ENCODE measurements at places on chromosomes 2 and 18.

- DNase-seq = no peak
Measured at GRCh38 chr2:175605640-175606009, 396.4 kb downstream of the LNPK start.

GRCh38 chr2:176088048-176088936 is 4.2 kb upstream of the HOXD13 start:
- DNase-seq = no peak

DNA sequence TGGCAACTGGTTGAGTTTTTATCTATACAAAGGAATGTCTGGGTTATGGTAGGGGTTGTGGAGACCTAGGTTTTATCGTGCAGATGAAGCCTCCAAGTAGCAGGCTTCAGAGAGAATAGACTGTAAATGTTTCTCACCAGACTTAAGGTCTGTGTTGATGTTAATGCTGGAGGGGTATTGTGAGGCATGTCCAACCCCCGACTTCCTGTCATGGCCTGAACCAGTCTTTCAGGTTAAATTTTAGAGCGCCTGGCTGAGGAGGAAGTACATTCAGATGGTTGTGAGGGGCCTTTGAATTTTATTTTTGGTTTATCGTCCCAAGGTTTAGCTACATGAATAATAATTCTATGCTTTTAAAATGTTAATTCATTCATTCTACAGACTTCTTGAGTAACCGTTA is 435.1 kb downstream of the DLGAP1 start:
- no peak for DNase-seq

GRCh38 chr2:143581134-143581533 is 451.9 kb downstream of the ARHGAP15 start:
- DNase-seq = no peak

- no peak for DNase-seq
Measured at GRCh38 chr2:196284144-196284844, 112.9 kb upstream of the STK17B start.

DNA sequence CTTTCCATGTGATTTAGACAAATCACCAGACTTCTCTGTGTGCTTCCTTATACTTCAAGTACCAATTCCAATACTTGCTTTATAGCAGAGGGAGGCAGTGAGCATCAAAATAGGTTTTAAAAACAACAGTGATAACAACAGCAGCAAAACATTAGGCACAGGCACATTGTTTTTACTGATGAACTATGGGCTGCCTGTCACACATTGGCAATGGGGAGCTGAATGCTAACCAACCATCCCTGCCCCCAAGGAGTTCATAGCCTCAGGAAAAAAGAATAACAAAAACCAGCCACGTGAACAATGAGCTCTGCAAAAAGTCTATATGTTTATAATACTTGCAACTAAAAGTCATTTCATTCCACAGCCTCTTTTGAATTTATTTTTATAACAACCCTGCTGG is 287.9 kb upstream of the TRIB2 start:
- no peak for DNase-seq

DNA sequence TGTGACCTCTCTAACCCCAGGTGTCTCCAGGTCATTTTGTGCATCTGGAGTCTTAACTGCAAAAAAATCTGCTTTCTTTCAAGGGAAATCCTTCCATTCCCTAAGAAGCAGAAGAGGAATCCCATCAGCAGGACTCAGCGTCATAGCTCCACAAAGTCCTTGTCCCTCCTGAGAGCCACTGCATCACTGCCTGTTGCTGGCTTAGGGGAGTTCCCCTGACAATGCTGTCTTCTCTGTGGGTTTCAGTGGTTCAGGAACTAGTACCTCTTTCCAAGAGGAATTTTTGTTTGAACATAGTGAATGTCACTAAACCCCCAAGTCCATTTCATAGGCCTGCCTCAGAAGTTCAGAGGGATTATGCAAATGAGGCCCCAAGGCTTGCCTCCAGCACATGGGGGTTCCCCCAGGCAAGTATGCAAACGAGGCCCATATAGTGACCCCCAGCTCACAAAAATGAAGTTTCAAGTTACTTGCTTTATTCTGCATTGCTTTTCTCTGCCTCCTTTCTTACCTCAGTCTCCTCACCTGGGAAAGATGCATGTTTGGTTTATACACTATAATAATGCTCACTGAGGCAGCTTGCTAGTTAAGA is 513.9 kb upstream of the MEX3C start:
- no peak for DNase-seq

GRCh38 chr18:41390309-41390708 is 564.7 kb upstream of the PIK3C3 start:
- DNase-seq = no peak

DNA sequence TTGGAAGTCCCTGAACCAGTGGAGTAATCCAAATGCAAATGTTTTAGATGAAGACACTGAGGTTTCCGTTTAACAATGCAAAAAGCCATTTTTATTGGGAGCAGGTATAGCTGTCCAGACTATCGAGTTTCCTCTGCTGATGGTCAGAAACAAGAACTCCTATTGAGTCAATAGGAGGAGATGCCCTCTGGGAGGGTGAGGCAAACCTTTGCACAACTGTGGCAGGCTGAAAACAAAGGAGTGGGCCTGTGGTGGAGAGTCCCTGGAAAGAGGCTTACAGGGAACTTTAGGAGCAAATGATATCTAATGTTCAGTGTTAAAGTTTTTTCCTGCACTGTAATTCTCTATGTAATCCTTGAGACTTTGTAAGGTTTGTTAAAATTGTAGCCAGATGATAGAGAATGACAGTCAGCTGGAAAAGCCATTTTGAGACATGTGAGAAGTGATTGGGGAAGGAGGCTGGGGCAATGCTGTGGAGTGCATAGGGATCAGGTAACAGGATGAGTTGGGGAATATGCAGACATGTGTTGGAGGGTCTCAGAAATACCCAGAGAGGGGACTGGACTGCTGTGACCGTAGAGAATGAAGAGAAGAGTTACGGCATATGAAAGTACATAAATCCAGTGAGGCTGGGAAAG is 15.1 kb upstream of the EML4 start:
- DNase-seq = no peak

- DNase-seq = no peak
Measured at GRCh38 chr2:162538967-162539366, 195.0 kb downstream of the GCA start.

DNA sequence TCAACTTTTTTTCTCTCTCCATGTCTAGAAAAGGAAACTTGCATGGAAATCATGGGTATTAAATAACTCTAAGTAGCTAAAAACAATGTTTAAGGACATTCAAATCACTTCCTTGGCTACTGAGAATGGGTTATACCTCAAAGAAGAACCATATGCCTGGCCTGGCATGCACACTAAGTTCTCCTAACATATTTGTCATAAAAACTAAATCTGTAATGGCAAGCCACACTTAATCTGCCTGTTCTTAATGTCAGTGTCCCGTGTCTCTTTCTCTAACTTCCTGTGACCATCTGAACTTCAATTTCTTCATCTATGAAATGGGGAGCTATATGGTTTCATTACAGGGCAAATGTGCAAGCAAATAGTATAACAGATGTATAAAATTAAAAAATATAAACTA is 11.1 kb downstream of the PDE1A start:
- DNase-seq = no peak

DNA sequence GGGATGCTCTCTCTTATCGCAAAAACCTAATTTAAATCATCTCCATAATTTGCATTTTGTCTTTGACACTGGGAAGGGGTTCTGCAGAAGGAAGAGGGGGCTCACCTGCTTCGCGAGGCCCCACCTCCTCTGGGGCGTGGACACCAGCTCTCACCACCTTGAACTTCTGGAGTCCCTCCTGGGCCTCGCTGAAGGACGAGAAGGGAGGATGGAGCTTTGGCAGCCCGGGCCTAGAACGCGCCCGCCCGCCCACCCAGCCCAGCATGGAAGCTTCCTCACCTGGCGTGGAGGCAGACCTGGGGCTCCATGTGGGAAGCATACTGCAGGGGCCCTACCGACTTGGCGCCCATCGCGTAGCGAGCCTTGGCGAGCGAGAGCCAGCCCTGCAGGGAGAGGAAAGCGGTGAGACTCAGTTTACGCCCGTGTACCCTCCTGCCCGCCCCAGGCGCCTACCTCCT is 1.1 kb upstream of the IMP4 start:
- DNase-seq = no peak

DNA sequence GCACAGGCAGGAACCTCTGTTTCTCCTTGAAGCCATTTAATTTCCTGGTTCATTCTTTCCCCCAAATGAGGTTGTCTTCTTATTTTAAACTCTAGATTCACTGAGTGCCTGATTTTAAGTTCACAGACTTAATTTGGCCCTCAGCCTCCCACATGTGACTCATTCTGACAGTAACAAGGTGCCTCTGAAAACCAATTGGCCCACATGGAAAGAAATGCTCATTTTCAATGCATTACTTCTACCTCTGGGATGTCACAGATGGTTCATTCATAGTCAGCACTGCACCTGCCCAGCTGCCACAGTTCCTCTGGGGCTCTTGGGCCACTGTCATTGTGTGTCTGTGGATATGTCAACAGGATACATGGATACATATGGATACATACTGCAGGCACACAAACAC is 140.4 kb upstream of the CAPN13 start:
- DNase-seq = no peak

- no peak for DNase-seq
Measured at GRCh38 chr2:21332993-21333625, 209.3 kb downstream of the TDRD15 start.

- DNase-seq = no peak
Measured at GRCh38 chr2:189608170-189608569, 27.6 kb upstream of the SLC40A1 start.

- no peak for DNase-seq
Measured at GRCh38 chr2:43086451-43087221, 139.8 kb downstream of the ZFP36L2 start.

GRCh38 chr2:86398500-86399474 is 42.4 kb upstream of the KDM3A start:
- DNase-seq = no peak

DNA sequence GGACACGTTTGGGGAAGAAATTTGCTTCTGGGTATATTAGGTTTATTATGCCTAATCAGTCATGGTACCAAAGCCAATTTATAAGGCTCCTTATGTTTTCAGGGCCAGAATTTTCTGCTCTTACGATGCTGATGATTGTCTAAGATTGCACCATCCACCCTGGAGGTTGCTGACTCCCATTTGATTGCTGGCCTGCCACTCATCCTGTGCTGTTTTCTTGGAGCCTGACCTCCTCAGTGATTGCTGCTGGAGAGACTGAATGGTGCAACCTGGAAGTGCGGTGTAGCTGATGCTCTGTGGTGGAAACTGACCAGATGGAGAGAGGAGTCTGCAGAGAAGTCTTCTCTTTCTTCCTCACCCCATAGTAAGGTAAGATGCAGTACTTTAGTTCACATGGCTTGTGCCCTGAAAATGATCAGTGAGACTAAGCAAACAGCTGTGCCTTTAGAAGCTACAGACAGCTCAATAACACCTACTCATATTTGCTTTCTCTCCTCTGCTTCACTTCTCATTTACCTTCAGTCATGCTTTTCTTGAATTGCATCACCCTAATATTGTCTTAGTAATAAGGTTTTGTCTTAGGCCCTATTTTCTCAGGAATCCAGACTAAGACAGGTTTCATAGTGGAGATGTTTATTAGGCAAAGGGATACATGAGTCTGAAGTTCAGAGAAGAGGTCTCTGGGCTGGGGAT is 17.4 kb downstream of the ZNF24 start:
- no peak for DNase-seq

DNA sequence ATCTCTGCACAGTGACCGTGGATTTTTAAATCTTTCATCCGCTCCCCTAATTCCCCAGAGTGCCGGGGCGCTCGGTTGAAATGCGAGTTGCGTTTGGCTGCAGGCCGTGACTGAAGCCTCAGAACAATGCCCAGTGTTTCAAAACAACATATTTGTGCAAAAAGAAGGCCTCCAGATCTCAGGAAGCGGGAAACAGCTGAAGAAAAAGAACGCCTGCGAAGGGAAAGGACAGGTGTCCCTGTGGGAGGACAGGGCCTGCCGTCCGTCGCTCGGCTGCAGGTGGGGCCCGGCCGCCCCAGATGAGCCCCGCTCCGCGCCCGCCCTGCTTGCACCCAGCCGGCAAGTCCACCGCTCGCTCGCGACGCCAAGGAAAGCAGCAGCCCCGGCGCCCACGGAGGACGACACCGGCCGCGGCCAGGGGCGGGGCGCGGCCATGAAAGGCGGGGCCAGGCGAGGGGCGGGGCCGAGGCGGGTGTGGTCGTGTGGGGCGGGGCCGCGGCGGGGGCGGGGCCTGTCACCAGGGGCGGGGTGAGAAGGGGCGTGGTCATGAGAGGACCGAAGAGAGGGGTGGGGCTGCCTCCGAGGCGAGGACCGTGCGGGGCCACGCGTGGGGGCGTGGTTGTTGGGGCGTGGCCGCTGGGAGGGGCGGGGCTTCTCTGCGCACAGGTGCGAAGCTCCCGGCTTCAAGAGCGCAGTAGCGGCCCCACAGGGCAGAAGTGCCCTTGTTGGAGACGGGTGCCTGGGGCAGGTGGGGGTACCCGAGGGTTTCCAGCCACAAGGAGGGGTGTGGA is 17.6 kb upstream of the BOK start:
- no peak for DNase-seq

DNA sequence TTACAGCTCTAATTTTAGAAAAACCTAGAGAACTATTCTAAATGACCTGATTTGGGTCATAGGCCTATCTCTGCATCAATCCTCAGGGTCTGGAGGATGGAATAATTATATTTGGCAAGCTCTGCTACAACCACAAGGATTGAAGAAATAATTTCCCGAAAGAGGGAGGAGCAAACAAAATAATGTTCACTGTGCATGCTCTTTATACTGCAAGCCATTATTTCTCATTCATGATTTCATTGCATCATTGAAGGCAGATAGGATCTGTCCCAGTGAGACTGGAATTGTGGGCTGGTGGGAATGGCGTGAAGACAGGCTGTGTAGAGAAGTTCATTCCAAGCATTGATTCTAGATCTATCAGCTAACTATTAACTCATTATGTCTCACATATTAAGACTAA is 12.7 kb upstream of the MAPRE2 start:
- no peak for DNase-seq

- DNase-seq = no peak
Measured at GRCh38 chr2:13533524-13533922, 816.8 kb downstream of the TRIB2 start.

DNA sequence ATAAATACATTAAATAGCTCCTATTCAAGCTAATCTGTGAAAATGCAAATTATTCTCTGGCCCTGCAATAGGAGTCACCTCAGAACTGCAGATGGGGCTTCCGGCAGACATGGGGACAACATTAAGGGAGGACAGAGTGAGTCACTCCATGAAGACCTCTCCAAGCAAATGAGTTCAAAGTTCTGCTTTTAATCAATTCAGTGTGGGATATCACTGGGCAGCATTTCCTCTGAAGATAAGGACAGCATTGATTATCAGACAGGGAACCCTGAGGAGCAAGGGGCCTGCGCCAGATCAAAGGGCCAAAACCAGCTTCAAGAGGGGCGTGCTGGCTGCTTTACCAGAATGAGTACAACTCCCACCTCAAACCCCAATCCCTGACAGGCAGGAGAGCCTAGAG is 356.9 kb upstream of the KLHL29 start:
- no peak for DNase-seq

DNA sequence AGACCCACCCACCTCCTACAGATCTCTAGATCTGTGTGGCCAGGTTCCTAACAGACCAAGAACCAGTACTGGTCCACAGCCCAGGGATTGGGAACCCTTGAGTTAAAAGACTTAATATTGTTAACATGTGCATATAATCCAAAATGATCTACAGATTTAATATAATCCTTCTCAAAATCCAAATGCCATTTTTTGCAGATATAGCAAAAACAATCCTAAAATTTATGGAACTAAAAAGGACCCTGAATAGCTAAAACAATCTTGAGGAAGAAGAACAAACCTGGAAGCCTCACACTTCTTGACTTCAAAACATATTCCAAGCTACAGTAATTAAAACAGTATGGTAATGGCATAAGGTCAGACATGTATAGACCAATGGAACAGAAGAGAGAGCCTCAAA is 206.9 kb upstream of the SIX2 start:
- DNase-seq = no peak

GRCh38 chr2:24832931-24833701 is 39.9 kb downstream of the CENPO start:
- no peak for DNase-seq

All from left renal cortex interstitium (tissue), 4 donors.